ENCODE measurements at places on chromosomes 6 and 20.
A peak's percentile ranks its signal among the peaks of the same experiment; 100 is the strongest.

DNA sequence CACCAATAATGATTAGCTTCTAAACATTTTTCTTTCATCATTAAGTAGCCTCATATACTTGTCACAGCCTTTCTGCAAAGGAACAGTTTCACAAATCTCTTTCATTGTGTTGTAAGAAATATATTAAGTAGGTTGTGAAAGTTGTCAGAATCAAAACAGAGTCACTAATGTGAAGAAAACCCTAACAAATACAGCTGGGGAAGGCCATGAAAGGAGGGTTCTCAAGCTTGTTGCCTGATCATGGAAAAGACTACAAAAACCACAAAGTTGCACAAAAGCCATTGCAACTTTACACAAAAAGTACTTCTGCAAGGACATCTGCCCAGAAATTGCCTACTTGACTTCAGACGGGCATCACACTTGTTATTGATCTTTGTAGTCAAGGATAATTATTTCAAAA is 216.1 kb downstream of the ALDH8A1 start:
- no peak for DNase-seq

DNA sequence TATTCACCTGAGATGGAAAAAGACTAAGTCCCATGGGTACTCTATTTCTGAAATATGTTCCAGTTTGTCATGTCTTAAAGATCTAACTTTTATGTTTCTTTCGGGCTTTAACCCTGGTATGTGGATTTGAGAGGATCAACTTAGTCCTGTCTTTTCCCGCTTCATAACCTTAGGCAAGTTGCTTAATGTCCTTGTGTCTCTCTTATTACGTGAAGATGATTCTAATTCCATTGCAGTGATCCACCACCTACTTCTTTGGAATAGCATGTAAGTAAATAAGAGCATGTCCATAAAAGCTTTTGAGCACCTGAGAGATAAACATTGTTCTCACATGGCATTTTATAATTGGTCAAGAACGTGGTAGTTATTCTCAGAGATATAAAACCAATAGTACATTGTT is 23.0 kb downstream of the SPTLC3 start:
- DNase-seq: no peak

GRCh38 chr20:44678242-44678641 is 26.7 kb upstream of the ADA start:
- DNase-seq: no peak

DNA sequence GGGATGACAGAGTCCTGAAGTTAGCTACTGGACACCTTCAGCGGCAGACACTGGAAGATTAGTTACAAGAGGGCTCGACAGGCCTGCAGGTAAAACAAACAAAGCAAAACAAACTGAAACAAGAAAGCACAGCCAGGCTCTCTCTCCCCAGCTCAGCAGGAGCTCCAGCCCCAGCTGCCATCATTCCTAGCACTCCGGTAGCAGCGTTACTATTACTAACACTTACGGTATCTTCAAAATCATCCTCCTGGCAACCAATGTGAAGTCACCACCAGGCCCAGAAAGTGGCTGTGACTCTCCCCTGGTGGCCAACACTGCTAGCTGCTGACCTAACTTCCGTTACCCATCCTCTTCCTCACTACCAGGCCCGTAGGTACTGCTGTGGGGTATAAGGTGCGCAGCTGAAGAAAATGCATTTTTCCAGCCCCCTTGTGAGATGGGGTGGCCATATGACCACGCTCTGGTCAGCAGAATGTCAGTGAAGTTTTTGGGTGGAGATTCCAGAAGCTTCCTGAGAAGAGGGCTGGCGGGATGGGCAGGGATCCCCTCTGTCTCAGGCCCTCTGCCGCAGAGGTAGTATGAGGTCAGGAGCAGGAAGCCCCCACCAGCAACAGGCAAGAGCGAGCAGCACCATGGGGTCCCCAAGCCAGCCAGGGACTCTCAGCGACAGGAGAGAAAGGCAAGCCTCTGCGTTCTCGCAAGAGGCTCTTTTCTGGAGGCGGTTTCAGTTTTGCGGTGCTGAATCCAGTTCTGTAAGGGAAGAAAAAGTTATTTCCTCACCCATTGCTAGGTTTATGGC is 37.4 kb upstream of the TBXT start:
- no peak for DNase-seq

- DNase-seq: peak; percentile 42
These were observed 592 bp upstream of the CDYL start for GRCh38 chr6:4775494-4776130.

- no peak for DNase-seq
These were observed 53.3 kb upstream of the KLHL31 start for GRCh38 chr6:53718597-53719460.

GRCh38 chr20:39038047-39038446 is 75.9 kb downstream of the DHX35 start:
- DNase-seq: no peak

DNA sequence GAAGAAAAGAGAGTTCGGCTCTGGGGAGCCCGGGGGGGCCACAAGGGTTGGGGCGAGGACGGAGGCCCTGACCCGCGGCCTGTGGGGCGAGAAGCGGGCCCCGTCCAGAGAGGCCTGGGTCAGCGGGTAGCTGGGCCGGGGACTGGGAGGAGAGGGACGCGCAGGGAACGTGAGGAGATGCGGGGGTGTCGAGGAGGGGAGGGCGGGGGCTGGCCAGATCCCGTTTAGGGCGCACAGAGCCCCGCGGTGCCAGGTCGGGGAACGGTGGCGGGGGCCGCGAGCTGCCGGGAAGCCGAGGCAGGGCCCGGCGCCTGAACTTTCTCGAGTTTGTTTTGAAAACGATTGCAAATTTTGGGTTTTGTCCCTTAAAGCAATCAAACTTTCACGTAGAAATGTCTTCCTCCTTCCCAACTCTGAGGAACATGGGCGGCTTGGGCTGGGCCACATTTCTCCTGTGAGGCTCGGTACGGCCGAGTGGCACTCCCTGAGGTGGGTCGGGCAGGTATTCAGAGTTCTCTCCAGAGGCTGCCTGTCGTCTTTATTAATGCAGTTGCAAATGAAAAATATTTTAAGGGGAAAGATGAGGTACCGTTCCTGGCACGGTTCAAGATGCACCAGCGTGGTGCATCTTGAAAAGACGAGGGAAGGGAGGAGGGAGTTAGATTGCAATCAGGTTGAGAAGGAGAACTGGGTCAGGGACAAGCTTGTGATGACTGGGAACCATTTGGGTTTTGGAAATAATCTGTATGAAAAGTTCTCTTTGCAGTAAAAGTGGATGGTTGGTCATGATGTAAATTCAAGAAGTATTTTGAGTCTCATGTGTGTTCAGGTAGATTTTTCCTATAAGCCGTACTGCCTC is 972 bp downstream of the RNF8 start:
- DNase-seq: peak; percentile 20

GRCh38 chr6:25341923-25342619 is 62.9 kb downstream of the CARMIL1 start:
- no peak for DNase-seq

- no peak for DNase-seq
These were observed 3.1 kb downstream of the QKI start for GRCh38 chr6:163417595-163417994.

DNA sequence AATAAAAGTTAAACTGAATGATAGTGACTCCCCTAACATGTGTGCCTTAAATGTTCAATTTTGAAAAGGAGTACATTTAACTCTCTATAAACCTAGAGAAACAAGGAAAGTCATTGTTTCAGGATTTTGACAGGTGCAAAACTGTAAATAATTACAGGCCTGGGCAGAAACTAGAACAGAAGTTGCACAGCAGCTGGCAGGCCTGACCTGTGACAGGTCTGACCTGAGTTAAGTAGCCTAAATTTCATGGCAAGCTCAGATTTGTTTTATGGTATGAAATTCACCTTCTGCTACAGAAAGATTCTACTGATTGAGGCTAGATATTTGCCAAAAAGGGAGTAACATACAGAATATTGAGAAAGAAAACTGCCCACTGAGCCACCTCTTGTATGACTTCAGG is 166.1 kb downstream of the CDKAL1 start:
- DNase-seq: no peak

DNA sequence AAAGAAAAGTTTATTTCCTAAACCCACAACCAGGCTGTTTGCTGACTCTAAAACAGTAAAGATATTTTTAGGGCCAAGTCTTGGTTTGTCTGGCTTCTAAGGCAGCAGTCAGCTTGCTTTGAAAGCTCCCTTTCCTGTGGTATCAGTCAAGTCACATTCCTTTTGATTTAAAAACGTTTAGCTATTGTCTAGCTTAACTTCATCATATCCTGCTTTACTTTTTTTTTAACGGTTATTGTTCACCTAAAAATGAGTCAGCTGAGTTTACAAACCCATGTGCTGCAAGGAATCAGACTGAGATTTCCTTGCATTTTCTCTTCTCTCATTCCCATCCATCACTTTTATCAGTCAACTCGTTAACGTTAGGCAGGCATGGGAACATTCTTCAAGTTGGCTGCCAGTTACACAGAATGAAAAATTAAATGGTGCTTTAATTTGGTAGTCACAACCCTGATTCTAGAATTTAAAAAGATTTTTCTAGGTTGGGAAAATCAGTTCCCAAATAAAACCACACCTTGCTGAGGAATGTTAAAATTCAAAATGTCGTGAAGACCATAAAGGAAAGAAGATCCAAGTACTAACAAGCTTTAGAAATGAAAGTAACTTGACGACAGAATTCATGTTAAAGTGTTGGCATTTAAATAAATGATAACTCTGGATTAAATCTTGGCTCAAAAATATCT is 45.9 kb downstream of the ELOVL5 start:
- DNase-seq: no peak

DNA sequence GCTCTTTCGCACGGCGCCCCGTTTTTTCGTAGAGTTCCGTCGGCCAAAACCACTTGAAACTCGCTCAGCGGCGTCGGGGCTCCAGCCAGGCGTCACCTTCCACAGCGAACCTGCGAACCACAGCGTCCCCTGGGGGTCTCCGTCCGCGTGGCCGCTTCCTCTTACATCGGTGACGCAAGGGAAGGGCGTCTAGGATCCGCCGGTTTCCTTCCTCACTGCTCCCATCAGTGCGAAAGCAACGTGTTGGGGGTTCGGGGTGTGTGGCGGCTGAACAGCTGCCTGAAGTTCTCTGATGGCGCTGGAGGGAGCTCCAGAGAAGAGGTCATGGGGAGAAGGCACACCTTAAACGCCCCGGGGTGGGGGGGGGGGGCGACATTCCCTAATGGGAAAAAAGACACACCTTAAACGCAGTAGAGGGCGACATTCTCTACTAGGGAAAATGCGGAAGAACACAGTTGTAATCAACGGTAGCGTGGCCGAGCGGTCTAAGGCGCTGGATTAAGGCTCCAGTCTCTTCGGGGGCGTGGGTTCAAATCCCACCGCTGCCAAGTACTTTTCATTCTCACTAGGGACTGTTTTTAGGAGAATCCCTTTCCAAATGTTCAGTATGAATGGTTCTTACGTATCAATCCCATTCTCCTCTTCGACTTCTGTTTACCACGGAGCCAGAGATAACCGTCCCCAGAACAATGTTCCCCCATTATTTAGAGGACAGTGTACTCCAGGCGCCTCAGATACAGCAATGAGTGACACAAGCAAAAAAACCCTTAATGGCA is 16.4 kb downstream of the ZNF311 start:
- peak; percentile 76 for DNase-seq

DNA sequence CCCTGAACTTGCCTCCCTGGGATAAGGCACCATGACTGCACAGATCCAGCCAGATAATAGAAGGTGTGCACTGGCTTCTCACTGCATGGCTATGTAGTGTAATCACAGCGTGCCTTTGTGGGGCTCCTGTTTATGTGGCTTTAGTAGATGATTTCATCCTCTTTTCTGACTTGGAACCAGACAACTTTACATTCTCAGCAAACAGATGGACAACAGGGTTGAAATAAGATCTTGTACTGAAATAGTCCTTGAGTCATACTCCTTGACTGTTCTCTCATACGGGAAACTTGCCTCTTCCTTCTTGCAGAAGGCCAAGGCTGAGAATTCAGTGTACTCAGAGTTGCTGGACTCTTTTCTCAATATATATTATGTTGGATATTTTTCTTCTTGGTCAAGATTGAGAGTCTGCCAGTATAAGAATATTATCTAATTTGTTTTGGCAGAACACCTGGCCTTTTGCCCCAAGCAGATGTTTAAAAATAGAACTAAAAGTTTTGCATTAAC is 25.0 kb upstream of the RNF144B start:
- no peak for DNase-seq

DNA sequence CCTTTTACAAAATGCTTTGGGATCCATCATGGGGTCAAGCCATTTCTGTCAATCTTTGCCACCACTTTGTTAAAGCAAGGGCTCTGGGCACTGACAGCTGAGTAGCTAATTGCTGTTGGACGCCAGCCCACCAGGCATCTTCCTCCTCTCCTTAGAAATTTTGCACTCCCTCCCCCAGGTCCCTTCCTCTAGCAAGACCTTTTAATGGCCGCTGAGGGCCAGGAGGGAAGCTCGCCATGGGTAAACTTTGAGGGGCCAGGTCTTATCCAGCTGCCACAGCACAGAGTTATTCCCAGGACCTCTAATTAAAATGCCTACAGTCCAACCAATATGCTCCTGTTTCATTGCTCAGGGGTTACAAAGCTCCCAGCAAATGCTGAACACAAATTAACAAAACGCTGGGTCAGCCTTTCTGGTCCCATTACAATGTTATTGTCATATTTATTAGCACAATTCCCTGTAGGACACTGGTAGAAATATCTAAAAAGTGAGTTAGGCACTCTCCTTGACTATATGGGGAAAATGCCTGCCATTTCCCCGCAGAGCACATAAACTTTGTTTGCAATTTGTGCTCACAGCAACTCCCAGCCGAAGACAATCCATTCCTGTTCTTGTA is 16.8 kb downstream of the SCML4 start:
- DNase-seq: no peak

DNA sequence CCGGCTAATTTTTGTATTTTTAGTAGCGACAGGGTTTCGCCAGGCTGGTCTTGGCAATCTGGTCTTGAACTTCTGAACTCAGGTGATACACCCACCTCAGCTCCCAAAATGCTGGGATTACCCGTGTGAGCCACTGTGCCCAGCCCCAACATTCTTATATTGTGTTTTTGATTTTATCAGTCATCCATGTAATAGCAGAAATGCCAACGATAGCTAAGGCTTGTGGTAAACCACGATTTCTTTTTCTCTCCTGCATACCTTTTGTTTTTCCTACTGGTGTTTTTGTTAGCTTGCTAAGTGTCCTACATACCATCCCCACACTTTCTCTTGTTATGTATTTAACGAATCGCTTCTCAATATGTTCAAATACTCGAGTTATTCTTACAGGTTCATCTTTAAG is 12.1 kb downstream of the PHACTR2 start:
- DNase-seq: no peak

GRCh38 chr6:132506869-132507808 is 5.8 kb downstream of the STX7 start:
- DNase-seq: no peak

GRCh38 chr20:58175425-58175824 is 53.0 kb downstream of the ANKRD60 start:
- DNase-seq: no peak

DNA sequence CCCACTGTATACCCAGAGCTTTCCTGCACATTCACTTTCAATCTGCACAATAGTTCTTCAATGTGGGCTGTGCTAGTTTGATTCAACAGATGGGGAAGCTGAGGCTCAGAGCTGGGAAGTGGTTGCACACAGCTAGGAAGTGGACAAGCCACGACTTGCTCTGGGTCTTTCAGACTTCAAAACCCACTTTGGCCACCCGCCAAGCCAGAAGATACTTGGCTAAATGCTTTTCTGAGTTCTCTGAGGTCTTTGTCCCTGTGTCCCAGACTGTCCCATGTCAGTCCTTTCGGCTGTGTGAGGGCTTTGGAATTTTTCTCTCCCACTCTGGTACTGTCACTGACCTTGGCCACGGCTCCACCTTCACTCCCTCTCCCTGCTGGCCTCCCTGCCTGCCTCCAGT is 10.6 kb downstream of the PDYN start:
- no peak for DNase-seq

Measured in D721Med (cell line).